ENCODE measurements at places on chromosomes 2 and 18.

DNA sequence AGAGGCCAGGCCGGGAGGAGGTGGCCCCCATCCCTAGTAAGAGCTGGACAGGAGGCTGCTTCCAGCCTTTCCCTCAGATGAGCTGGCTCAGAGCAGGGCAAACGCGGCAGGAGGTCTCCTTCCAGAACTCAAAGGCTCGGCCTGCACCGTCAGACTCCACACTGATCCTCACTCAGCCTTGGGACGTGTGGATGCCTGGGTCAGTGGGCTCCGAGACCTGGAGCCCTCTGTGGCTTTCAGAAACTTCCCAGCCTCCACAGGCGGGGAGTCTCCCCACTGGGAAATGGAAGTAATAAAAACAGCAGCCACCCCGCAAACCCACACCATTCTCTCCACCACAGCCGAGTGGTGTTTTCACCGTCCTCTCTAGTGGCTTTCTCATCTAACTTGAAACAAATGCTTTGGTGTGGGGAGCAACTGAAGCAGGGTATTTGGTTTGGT, 54.3 kb downstream of the INPP5D start:
- DNase-seq: no peak

- no peak for DNase-seq
Observed at GRCh38 chr2:21866316-21866715, 742.5 kb downstream of the TDRD15 start.

DNA sequence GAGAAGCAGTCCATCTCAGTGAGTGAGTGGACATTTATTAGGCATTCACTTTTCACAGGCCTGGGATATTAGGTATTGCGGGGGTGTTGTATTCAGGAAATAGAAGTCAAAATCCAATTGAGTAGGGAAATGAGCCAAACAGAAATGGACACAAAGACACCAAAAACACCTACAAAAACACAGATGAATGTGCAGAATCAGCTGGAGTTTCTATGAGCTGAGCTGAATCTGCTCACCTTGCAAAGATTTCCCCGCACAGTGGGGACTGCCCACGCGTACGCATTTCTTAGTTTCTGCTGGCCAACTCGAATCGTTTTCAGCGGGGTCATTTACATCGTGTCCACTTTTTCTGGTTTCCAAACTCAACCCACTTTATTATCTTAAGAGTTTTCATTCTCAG, 160.0 kb downstream of the BCL2 start:
- no peak for DNase-seq

DNA sequence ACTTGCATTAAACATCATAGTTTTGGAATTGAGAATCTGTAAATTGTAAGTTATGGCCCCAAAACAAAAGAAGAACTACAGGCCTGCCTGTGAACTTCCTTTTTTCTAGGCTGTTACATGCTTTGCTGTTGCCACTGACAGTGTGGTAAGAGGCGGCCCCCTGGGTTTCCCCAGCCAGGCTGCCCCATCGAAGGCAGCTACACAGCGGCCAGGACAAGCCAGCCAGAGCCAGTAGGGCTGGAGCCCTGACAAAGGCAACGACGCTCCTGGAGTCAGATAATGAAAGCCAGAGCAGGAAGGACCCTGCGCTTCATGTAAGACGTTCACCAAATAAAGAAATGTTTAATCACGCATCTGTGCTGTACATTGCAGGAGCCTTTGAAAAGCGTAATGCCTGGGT, 55.0 kb downstream of the ANKRD44 start:
- DNase-seq: no peak

GRCh38 chr18:2823966-2824365, 22.8 kb upstream of the EMILIN2 start:
- DNase-seq: no peak

DNA sequence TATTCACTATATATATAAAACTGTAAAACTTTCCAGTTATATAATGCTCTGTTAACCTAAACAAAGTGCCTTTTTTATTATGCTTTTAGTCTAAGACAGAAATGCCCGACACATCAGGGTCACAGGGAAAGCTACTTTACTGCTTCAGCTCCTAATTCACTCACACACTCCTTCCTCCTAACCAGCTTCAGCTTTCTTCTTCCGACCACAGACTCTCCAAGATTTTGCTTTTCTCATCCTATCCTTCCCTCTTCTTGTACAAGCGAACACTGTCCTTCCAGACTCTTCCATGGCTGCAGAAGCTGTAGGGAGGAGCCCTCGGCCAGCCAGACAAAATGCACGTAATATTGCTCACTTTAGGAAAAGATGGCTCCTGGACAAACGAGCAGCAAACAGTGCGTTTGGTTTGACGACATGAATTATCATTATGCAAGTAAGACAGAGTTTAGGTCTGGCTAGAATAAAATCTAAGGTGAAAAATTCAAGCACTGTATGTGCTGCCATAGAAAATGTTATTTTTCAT, 47.5 kb upstream of the HNRNPA3 start:
- DNase-seq: no peak
